Thyroid gland (tissue), 4 donors: ENCODE measurements at places on chromosomes 11 and 22.

- no peak for DNase-seq
Observed at GRCh38 chr11:95111923-95112540, 22.4 kb downstream of the ENDOD1 start.

DNA sequence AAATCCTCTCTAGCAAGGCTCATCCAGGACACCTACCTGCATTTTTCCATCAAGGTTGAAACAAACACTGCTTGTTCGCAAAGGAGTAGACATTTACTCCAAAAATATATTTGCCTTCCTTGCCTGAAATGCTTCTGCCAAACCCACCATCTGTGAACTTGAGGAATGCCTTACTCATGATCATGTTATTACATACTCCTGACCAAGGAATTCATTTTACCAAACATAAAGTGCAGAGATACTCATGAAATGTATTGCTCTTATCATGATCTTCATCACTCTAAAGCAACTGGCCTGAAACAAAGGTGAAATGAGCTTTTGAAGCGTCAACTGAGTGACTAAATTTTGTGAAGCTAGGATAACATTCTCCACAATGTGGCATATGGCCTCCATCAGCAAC, 243.1 kb upstream of the CCDC179 start:
- no peak for DNase-seq

GRCh38 chr11:42802201-42802899, 509.4 kb upstream of the API5 start:
- DNase-seq: no peak

DNA sequence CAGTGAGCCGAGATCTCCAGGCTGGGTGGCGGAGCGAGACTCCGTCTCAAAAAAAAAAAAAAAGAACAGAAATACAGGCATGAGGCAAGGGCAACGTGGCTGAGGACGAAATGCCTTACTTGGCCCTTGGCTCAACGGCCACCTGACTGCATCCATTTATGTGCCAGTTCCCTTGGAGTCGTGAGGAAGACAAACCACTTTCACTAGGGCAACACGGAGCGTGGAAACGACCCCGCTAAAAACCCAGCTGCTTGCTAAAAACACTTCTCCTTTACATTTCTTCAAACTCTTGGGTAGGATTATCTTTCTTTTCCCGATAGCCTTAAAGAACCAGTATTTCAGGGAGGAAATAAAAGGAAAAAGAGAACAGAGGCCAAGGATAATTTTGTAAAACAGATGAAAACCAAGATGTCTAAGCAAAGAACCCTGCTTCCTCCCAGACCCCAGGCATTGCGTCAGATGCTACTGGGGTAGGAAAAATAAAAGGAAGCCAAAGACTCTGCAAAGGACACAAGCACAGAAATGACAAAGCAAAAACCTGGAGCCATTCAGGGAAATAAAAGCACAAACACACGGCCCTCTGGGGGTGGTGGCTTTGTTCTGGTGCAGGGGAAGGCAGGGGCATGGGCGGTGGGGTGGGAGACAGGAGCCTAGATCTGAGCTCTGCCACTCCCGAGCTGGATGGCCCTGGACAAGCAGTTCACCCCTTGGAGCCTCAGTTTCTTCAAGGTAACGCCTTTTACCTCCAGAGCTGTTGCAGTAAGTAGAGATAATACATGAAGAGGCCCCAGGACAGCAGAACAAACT, 37.0 kb downstream of the PC start:
- DNase-seq: no peak

GRCh38 chr11:77136784-77137420, 8.9 kb downstream of the MYO7A start:
- no peak for DNase-seq

- DNase-seq: peak; percentile 76
Observed at GRCh38 chr22:36368359-36368983, 19.3 kb downstream of the MYH9 start.

DNA sequence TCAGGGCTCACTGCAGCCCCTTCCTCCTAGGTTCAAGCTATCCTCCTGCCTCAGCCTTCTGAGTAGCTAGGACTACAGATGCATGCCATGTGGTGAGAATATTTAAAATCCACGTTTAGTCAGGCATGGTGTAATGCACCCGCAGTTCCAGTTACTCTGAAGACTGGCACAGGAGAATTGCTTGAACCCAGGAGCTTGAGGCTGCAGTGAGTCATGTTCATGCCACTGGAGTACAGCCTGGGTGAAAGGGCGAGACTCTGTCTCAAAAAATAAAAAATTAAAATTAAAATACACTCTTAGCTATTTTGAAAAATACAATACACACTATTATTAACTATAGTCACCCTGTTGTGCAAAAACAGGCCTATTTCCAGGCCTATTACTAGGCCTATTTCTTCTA, 38.4 kb downstream of the NOX4 start:
- DNase-seq: no peak

- no peak for DNase-seq
Observed at GRCh38 chr11:72257570-72257969, 13.6 kb upstream of the PHOX2A start.

DNA sequence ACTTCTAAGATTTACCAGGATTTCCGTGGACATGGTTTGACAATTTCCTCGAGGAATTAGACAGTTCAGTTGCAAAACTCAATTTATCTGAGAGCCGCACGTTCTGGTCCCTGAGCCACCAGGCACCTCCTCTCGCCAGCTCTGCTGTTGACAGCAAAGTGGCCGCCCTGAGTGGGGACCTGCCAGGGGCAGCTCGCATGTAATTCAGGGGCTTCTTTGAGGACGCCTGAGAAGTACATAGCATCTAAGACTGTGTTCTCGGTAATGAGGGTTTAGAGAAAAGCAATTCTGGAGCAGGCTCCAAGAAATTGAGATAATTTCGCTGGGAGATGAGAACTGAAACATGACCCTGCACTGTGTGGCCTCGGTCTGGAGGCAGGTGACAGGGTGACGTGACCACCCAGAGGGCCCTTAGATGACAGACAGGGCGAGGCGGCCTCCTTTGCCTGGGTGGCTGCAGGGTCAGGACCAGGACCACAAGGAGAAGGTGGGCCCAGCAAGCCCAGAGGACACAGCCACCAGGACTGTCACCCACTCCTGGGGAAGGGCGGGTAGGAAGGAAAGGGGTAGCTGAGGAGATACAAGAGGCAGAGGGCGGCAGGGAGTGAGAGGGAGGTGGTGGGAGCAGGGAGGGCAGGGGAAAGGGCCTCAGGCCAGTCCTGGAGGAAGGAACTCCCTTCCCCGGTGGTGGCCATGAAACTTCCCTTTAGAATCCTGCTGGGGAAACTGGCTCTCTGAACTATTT, 55.0 kb downstream of the RTL6 start:
- no peak for DNase-seq

DNA sequence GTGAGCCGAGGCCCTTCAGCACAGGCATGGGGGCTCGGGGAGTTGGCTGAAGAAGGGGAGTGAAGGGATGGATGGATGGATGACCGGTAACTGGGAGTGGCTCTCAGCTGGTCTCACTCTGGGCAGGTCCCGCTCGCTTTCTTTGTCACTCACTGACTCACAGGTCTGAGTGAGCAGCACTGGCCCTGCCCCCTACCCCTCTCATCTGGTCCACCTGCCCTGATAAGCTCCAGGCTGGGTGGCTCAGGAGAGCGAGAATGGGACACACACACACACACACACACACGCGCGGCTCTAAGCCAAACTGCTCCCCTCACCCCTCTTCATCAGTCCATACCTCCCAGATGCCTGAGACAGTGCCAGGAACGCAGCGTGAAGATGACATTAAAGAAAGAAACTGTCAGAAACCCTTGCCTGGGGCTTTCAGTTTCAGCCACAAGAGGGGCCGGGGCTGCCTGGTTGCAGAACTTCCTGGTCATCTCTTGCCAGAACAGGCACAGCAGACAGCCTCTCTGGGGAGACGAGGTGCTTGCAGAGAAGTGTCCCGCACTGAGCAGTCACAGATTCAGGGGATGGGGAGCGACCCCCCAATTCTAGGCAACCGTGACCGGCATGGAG, 16.5 kb upstream of the SHISAL1 start:
- DNase-seq: no peak

GRCh38 chr11:96086111-96086510, 162.2 kb upstream of the MTMR2 start:
- no peak for DNase-seq

GRCh38 chr11:64778223-64778472, 194 bp downstream of the SF1 start:
- no peak for DNase-seq
